Stimulated activated CD4-positive, alpha-beta T cell treated with anti-CD3 and anti-CD28 coated beads, Interleukin-4, amount 100 ng/mL, for 48 hours (primary cell): ENCODE measurements at places on chromosomes 4 and X.

GRCh38 chr4:3307891-3308575 is 15.2 kb downstream of the RGS12 start:
- DNase-seq = no peak

- no peak for DNase-seq
These were observed 523 bp upstream of the BTK start for GRCh38 chrX:101386542-101386885.

DNA sequence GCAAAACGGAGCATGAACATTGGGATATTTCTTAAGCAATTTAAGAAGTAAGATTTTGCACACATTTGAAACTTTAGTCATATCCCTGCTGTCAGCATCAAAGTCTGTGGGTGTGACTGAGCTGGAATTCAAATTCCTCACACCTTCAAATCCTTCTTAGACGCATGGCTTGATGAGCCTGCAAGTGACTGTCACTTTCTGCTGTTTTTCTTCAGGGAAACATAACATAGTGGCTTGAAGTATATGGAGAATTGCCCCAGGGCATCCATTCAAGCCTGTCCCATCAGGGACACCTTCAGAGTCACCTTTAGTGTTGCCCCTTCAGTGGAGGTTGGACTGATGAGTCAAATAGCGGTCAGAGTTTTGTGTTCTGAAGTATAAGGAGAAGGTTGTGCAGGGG is 17.4 kb downstream of the FHDC1 start:
- DNase-seq = no peak

DNA sequence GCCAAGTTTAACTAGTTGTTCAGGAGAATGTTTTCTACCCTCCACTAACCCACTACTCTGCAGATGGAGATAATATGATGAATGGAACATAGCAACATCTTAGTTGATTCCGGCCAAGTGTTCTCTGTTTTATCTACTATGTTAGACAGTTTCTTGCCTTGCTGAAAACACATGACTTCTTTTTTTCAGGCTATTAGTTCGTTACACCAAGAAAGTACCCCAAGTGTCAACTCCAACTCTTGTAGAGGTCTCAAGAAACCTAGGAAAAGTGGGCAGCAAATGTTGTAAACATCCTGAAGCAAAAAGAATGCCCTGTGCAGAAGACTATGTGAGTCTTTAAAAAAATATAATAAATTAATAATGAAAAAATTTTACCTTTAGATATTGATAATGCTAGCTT is 13.3 kb downstream of the ALB start:
- DNase-seq = no peak

DNA sequence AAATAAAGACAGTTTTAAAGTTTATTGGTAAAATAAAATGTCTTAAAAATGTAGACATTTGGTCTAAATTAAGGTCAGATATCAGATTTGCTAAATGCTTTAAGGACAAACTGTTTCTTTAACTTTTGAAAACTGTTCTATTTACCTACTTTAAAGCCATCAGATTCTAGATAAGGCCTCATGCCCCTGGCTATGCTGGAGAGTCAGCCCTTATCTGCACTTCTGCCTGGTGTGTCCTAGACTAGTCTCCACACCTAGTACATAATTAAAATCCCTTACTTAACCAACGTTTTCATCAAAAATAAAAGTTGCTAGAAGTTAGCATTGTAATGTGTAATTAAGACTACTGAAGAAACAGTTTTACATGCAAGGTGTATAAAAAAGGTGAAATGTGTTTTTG is 25.6 kb downstream of the HSD17B11 start:
- DNase-seq = no peak

DNA sequence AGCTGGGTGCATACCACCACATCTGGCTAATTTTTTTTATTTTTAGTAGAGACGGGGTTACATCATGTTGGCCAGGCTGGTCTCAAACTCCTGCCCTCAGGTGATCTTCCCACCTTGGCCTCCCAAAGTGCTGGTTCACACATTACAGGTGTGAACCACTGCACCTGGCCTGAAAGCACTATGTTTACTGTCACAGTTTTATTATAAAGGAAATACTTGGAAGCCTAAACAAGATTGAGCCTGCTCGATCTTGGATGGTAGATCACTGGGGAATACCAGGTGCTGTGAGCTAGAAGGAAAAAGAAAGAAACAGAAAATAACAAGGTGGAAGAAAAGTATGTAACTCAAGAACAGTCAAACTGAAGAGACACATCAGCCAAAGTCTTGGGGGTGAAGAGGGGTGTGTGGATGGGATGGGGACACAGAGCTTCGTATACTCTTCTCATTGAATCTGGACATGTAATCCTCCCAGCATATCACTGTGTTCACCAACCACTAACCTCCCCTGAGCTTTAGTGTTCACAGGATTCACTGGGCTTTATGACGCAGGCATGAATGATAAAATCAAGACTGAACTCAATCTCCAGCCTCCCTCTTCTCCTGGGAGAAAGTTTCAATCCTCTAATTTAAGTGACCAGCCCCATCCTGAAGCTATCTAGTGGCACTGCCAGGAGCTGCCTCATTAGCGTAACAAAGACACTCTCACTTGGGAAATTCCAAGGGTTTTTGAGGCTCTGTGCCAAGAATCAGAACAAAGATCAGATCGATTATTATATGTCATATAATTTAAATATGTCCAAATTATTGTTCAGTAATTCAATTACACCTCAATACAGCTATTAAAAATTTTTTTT is 40.9 kb downstream of the PDS5A start:
- DNase-seq = no peak
